Esophagus squamous epithelium (tissue), 5 donors: ENCODE measurements at places on chromosomes 3 and 15. TPM values are rescaled to one million over a fixed set of nuclear protein-coding genes. Genes with fewer than 3 reads are reported as not detected.

The INTS14 gene
- total RNA-seq, result 26.5 TPM

The GCNT3 gene
- 21.1 TPM for total RNA-seq

DNA sequence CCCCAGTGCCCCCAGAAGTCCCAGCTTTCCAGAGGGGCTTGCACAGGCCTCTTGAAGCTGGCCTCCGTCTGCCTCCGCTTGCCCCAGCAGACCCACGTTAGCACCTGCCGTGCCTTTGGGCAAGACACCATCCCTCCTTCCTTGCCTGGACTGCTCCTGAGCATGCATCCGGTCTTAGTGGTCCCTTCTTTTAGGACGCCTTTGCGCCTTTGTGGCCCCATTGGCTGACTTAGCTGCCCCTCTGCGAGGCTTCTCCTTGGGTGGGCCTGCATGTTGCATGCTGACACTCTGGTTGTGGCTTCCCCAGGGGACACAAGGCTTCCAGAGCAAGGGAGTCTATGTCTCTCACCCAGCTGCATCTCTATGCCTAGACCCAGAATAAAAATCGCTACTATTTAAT, 56.6 kb downstream of the RHCG start:
- DNase-seq, result no peak

GRCh38 chr15:67175643-67176071, 78.8 kb downstream of the AAGAB start:
- no peak for DNase-seq
